ENCODE measurements at places on chromosomes 3 and 15.

DNA sequence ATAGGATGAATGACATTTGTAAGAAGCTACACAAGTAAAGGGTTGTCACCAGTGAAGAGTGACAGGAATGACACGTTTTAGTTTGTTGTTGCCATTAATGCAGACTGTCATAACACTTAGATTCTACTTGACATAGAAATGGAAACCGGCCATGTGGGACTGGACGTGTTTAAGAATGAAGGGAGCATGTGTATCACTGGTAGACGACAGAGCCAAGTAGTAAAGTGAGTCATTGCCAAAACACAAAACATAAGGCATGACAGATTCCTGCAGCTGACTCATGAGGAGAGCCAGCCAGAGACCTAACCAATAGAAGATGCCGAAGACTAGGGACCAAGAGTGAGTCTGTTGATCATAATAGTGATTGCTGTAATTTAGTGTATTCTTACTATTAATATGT lies 106.2 kb upstream of the PLAAT1 start:
- no peak for DNase-seq

DNA sequence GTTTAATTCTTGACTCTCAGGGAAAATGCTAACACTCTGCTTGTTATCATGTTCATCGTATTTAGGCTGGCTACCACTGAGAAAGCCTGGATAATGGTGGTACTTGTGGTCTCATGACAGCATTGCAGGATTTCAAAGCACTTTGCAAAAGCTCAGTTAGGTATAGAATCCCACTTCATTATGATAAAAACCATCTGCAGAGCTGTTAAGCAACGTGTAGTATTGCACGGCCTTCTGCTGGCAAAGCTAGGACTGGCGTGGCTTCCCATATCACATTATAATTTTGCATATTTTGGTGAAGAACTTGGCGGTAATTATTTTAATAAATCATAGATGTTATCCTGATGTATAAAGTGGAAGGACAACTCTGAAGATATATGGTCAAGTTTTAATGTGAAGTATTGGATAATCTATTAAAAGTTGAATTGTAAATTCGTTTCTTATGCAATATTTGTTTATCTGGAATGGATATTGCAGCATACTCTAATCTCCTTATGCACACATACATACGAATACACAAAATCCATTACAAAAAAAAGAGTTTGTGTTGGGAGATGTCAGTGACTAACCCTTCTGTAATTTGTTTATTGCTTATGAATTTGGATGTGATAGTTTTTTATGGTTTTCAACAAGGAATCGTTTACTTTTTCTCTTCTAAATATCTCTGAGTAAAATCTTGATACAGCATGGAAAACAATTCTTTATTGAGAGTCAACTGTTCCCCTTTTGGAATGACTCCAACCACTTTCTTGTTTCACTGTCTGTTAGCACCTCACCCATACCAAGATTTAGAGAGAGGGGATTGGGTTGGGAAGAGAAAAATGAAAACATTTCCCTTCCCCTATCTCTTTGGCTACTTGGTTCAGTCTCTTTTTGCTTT lies 9.2 kb downstream of the RAB8B start:
- no peak for DNase-seq

DNA sequence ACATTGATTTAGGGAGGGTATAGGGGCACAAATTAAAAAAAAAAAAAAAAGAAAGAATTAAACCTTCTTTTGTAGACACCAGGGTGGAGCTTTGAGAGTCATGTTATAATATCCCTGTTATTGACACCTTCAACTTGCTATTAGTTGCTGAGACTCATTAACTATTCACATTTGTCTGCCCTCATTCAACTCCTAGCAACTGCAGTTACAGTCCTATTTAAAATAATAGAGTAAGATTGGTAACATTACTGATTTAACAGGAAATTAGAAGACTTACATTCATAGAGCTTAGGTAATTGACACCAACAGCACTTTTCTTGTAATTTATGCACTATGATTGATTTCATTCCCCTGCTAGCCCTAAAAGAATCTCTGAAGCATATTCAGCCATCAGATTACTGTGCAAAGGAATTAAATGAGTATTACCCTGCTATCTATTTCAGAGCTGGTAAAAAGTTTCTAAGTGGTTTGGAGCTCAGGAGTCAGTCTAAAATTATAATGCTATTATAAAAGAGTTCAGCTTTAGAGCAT lies 148.8 kb upstream of the TBL1XR1 start:
- DNase-seq = no peak

- DNase-seq = no peak
These were observed 156.8 kb downstream of the USP13 start for GRCh38 chr3:179809639-179810038.

DNA sequence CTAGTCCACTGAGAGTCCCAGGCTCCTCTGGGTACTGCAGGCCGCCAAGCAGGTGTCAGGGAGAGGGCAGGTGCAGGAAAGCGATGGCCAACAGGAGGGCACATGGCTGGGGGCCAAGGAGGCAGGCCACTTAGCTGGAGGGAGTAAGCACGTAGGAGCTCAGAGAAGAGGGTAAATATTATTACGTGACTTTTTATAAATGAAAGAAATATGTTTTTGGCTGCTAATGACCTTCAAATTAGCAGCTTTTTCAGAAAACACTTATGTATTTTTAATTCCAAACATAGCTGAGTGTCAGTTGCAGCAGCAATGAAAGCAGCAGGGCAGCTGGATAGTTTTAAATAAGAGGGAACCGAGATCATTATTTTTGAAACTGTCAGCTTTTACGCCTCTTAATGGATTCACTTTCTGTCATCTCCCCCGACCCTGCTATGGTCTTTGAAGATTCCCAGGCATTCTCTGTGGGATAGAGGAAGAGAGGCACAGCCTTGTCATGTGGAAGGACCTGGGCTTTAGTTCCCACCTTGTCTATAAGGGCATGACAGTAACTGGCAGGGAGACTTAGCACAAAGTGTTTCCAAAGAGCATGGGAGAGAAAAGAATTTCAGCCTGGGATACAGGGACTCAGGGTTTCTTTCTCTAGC lies 477.1 kb downstream of the EPHB1 start:
- DNase-seq = no peak

- DNase-seq = no peak
These were observed 414.7 kb upstream of the ARRDC4 start for GRCh38 chr15:97545799-97546198.

DNA sequence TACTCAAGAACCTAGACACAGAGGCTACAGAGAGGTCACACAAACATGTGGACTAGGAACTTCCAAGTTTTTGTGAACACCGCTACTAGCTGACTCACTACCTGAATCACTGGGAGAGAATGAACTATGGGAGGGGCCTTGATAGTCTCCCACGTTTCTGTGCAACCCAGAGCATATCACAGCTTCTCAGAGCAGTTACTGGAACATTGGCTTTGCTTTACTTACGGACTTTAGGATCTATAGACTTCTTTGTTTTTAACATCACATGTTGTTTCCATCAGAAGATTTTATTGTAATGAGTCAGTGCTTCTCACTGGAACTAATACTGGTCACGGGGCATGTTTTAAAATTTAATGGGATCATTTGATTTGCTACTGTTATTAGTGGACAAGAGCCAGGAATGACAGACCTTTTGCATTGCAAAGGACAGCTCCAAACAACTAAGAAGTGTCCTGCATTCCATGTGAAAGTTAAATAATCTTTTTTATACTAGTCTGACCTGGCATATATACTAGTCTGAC lies 35.6 kb downstream of the RTP4 start:
- DNase-seq = no peak
